ENCODE measurements at places on chromosomes 16 and 17.

GRCh38 chr16:17069681-17070080, 401.1 kb downstream of the XYLT1 start:
- DNase-seq, result no peak

DNA sequence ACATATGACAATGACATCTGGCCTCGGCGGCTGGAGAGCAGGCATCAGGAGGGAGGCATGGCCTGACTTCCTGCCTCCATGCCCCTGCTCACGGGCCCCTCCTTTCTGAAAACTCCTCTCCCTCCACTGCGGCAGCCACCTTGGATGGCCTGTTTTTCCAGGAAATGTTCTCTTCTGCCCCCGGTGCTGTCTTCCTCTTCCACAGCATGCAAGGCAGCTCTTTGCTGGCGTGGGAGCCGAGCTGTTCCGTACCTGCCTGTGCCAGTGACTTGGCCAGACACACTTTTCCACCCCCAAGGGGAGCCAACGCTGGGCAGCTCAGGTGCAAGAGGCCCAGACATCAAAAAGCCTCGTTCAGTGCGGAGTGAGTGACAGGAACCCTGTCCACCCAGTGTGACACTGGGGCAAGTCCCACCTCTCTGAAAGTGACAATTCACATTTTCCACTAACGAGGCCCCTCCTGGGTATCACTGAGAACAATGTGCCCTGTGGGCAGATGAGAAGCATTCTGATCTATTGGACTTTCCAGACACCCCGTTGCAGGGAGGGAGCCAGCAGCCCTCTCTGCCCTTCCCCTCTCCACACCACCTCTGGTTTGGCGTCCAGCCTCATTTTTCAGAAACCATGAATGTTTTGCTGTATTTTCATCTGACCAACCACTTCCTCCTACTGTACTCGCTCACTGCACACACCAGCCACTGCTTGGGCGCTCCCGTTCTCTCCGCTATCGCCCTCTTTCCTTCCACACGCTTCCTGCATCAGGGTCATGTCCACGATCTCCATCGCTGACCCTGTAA, 31.2 kb downstream of the NSMCE1 start:
- DNase-seq, result peak; percentile 89

GRCh38 chr17:48442819-48443218, 12.8 kb upstream of the SKAP1 start:
- DNase-seq, result peak; percentile 25

GRCh38 chr16:29951625-29952365, 10.1 kb upstream of the TMEM219 start:
- DNase-seq, result no peak

GRCh38 chr17:17811381-17812210, 25.2 kb downstream of the SREBF1 start:
- no peak for DNase-seq

DNA sequence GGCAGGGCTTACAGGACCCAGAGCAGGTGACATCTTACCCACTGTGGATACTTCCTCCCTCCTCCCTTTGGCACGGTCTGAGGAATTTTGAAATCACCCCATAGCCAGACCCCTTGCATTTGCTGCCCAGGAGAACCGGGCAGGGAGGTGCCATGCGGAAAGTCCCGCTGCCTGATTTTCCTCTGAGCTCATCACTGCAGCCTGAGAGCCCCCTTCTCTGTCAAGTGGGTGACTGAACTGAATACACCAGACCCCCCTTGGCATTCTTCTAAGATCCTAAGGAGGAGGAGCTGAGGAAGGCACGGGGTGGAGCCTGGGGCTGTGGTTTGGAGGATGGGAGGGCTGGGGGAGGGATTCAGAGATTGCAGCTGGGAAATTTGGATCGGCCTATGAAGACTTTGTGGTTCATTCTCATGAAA, 173.4 kb downstream of the RAB11FIP4 start:
- DNase-seq, result no peak

DNA sequence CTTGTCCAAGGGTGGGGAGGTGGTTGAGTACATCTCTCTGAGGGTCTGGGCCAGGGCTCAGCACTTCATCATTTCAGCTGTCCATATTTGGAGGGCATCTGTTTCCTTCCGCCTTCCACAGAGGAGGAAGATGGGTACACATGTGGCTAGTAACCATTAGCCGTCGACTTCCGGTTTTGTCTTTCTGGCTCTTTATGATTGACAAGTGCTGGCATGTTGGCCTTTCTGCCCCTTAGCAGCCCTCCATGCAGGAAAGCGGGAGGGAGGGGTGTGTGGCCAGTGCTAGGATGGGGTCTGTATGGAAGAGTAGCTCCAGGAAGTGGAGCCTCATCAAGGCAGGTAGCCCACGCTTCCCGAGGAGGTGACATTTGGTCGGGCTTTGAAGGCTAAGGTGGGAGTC, 69.6 kb downstream of the RAI1 start:
- DNase-seq, result peak; percentile 60

- DNase-seq, result no peak
Observed at GRCh38 chr17:73121506-73121905, 29.0 kb upstream of the SLC39A11 start.

- DNase-seq, result no peak
Observed at GRCh38 chr17:62751060-62751691, 56.9 kb downstream of the MARCHF10 start.

GRCh38 chr17:79810130-79811010, 13.5 kb upstream of the CBX8 start:
- peak; percentile 87 for DNase-seq

DNA sequence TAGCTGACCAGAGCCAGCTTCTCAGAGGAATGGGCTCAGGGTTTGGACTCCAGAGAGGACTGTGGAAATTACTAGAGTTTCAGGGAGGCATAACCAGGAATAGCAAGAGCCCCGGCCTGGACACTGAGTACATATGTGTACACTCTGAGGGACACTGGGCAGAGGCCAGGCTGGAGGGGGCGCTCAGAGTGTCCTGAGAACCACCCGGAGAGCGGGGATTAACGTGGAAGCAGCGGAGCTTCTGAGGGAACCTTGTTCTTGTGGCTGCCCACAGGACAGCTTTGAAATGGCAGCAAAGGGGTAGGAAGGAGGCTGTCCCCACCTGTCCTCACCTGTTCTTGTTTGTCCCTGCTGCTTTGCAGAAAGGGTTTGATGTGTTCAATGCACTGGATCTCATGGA, 27.8 kb downstream of the PLCD3 start:
- DNase-seq, result no peak

GRCh38 chr16:54325616-54326265, 39.2 kb upstream of the IRX3 start:
- DNase-seq, result no peak

- no peak for DNase-seq
Observed at GRCh38 chr17:79685121-79685520, 45.6 kb upstream of the ENPP7 start.

DNA sequence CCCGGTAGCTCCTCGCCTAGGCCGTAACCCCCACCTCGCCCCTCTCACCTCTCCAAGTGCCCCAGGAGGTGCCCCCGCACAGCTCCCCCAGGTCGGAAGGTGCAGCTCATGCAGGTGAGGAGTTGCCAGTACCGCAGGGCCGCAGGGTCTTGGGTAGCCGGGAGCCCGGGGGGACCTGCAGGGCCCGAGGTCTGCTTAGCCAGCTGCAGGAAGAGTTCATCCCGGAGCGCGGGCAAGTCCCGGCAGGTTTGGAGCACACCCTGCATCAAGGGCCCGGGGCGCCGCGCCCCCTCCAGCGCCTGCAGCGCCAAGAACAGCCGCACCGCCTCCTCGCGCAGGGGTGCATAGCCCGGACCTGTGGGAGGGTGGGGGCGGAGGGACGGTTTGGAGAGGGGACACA, 4.8 kb downstream of the PLEKHH3 start:
- DNase-seq, result no peak

- DNase-seq, result no peak
Observed at GRCh38 chr17:45347444-45347843, 30.6 kb upstream of the MAP3K14 start.

All from activated CD4-positive, alpha-beta memory T cell treated with anti-CD3 and anti-CD28 coated beads for 36 hours (primary cell).